ENCODE measurements at places on chromosomes 1 and 21. TPM values are rescaled to one million over a fixed set of nuclear protein-coding genes. Genes with fewer than 3 reads are reported as not detected.

The NCF2 gene
- total RNA-seq: 35.3 TPM

DNA sequence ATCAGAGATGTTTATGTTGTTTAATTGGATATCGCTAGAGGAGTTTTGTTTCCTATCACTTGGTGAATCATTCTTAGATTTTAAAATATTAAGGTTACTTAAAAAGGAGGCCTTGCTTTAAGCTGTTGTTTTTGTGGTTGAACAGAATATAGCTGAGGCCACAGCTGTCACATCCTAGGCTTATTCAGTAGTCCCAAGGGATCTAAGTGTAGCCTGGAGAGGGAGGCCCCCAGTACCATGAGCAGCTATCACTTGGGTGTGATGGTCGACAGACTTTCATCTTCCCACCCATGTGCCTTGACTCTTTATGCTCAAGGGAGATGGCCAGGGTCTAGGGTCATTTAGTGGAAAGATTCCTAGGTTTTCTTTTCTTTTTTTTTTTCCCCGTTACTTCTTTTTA is 278.7 kb downstream of the HHAT start:
- DNase-seq: no peak

DNA sequence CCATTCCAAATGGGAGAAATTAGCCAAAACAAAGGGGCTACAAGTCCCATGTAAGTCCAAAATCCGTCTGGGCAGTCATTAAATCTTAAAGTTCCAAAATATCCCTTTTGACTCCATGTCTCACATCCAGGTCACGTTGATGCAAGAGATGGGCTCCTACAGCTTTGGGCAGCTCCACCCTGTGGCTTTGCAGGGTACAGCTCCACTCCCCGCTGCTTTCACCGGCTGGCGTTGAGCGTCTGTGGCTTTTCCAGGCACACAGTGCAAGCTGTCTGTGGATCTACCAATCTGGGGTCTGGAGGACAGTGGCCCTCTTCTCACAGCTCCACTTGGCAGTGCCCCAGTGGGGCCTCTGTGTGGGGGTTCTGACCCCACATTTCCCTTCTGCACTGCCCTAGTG is 130.2 kb downstream of the TPR start:
- no peak for DNase-seq

The LCA5L gene
- not detected for total RNA-seq

The CD84 gene
- total RNA-seq: 1.9 TPM

Data from lower leg skin (tissue), 4 donors.